ENCODE measurements at places on chromosomes 4 and X.

- DNase-seq, result no peak
Observed at GRCh38 chr4:95066050-95066449, 308.3 kb downstream of the BMPR1B start.

- DNase-seq, result no peak
Observed at GRCh38 chrX:26580021-26580420, 364.1 kb downstream of the MAGEB5 start.

- no peak for DNase-seq
Observed at GRCh38 chr4:10622728-10623127, 61.8 kb downstream of the CLNK start.

DNA sequence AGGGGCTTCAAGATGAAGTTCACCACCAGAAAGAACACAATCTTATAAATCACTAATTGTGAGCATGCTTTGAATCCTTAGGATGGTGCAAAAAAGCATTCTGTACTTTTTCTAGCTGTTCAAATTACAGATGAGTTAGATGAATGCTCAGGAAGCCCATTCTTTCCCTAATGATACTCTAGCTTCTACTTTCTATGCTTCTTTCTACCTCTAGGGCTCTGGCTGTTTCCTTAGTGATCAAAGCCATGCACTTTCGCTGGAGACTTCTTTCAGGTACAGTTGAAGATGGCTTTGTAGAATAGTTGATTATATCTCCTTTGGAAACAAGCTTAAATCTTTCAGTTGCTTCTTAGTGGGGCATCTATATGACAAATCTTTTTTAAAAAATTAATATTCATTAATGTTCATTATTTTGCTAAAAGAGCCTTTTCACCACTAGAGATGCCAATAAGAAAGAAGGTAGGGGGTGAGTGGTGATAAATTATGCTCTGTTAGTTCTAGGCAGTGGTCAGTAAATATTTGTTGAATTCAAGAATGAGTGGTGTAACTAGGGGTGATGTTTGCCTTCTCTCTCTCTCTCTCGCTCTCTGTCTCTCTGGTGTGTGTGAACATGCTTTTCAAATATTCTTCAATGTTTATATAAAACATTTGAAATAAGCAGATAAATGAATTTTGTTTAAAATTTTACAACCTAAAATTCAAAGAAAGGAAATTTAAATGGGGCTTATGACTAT is 169.4 kb downstream of the GLUD2 start:
- no peak for DNase-seq

GRCh38 chrX:66634272-66634671 is 4.6 kb downstream of the EDA2R start:
- no peak for DNase-seq

DNA sequence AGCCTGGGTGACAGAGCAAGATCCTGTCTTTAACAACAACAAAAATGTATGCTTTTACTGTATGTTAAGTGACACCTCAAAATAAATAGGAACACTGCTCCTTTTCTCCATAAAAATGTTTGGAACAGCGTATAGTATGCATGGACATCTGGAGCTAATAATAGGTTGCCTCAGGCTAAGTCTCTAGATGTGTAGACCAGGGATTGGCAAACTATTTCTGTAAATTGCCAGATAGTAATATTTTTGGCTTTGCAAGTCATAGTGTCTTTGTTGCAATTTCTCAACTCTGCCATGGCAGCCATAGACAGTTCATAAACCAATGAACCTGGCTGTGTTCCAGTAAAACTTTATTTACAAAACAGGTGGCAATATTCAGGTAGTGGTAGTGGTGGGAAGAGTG is 76.6 kb upstream of the CBLL2 start:
- no peak for DNase-seq

GRCh38 chrX:37906357-37906756 is 59.0 kb upstream of the DYNLT3 start:
- no peak for DNase-seq

DNA sequence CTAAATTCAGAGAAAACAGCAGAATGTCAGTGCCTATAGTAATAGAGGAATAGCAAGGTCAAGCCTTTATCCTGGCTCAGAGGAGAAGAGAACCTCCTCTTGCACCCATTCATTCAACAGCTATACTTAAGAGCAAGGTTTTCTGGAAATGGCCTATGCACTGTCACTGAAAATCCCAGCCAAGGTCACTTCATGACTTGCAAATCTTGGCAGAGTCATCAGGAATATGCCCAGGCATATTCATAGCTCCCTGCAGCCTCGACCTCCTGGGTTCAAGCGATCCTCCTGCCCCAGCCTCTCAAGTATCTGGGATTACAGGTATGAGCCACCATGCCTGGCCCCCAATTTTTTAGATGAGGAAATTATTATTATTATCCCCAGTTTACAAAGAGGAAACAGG is 35.8 kb upstream of the NOCT start:
- DNase-seq, result no peak

DNA sequence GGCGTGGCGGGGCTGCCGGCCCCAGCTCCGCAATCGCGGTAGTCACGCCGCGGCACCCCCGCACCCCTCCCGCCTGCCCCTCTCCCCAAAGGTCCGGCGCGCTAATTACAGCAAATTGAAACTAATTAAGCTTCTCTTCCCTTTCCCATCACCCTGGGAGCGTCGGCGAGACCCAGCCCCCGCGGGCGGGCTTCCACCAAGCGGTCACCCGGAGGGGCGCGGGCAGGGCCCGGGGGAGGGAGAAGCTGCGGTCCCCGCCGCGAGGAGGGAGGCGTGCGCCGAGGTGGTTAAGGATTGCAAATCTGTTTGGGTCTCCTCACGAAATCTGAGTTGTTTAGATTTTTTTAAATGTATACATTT is 13.1 kb downstream of the ARX start:
- no peak for DNase-seq

DNA sequence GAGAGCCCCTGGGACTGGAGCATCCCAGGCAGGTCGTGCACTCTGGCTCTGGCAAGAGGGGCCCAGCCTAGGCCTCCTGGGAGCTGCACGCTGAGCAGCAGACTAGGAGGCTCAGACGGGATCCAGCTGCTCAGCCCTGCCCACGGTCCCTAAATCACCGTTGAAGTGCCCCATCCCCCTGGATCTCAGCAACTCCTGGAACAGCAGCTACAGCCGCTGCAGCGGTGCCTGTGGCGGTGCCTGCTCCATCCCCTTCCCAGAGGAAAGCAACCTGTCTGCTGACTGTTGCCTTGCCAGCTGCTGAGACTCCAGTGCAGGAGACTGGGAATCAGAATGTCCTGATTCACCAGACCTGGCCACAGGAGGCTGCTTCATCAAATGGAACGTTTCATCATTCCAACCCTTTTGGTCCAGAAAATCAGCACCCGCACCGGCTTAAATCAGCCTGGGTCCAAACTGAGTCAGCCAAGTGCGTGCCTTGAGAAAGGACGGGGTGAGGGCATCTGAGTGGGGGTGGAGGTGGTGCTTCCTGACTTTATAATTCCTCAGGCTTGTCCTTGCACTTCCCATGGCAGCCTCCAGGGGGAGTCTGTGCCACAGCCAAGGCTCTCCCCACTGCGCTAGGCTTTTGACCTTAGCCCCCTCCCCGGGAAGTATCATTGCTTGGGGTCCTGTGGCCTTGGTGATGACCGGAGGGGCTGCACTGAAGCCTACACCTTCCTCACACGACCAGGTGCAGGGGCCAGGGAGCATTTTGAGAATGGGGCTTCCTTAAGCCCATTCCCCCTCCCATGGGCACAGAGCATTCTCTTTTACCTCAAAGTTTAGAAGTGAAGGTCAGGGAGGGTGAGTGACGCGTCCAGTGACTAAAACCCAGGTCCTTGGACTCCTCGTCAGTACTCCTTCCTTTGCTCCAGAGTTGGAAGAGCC is 6.5 kb downstream of the ZNF185 start:
- DNase-seq, result no peak

DNA sequence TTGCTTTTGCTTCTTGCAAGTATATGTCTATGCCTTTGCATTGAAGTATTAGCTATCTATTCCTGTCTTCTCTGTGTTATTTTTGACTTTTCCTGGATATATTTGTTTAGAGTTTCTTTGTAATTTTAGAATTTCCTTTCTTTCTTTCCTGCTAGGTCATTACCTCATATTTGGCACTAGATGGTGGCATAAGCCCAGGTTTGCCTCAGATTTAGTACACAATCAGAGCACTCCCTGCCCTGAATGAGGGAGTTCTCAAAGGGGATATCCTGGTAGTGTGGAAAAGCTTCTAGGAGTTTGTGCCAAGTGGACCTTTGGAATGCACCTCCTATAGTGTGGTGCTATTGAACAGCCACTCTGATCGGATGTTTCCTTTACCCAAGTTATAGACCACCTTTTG is 181.6 kb downstream of the UGT8 start:
- DNase-seq, result no peak

DNA sequence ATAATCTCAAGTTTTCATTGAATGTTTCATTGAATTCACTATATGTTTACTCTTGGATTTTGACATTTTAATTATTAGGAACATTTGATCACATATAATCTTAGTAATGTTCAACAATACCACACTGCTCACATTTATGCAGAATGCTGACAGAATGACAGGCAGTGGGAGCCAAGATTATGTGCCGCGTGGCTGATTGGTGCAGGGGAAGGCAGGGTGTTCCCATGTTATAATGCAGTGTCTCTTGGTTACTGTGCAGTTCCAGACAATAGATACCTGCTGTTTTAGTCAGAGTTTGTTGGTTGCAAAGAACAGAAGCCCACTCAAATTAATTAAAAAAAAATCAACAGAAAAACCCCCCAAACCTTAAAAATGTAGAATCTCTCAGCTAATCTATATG is 33.0 kb downstream of the FHIP1A start:
- DNase-seq, result no peak

GRCh38 chr4:167443841-167444240 is 209.5 kb upstream of the SPOCK3 start:
- no peak for DNase-seq

DNA sequence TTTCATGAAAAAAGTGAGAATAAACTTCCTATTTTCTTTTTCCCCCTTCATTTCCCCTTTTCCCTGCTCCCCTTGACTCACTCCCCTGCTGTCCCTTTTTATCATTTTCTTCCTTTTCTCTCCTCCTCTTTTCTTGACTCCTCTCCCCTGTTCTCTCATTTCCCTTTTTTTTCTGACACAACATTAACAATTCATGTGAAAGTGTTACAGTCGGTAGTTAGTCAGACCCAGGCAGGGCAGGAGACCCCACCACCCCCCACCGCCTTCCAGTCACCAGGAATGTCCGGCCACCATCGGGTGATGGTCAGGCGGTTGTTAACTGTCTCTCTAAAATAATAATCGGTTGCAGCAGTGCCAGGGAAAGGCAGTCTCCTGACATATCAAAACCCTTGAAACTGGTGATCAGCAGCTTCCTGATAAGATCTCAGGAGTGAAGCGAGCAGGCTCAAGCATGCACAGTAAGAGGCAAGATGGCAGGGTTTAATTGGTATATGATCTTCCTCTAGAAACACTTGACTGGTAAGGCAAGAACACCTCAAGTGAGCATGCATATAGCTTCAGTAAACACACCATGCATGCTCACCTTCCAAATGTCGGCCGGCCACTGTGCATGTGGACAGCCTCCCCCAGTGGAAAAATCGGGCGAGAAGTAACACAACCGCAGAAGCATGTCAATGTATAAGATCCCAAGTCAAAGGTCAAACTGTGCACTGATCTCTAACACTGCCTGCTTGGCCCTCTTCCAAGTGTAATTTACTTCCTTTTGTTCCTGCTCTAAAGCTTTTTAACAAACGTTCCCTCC is 191.4 kb downstream of the NDST4 start:
- DNase-seq, result no peak

DNA sequence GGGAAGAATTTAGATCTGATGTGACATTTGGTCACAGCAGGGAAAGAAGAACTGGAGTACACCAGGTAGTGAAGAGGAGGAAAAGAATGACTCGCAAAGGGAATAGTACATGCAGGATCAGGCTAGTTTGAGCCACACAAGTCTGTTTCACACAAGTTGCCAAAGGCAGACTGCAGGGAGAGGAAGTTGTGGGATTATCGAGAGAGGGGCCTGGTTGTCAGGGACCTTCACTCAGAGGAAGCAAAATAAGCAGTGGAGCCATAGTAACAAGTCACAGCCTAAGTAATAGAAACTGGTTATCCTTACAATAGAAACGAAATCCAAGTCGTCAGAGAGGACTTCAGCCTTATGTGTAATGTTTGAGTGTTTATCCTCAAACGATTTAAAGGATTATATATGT is 316.7 kb upstream of the HTR2C start:
- no peak for DNase-seq

GRCh38 chr4:137125011-137125410 is 407.3 kb downstream of the PCDH18 start:
- DNase-seq, result no peak

GRCh38 chrX:9048801-9049200 is 14.9 kb upstream of the FAM9B start:
- no peak for DNase-seq

GRCh38 chr4:15385928-15386327 is 41.9 kb upstream of the C1QTNF7 start:
- no peak for DNase-seq

- no peak for DNase-seq
Observed at GRCh38 chrX:22795671-22796070, 204.1 kb upstream of the DDX53 start.

DNA sequence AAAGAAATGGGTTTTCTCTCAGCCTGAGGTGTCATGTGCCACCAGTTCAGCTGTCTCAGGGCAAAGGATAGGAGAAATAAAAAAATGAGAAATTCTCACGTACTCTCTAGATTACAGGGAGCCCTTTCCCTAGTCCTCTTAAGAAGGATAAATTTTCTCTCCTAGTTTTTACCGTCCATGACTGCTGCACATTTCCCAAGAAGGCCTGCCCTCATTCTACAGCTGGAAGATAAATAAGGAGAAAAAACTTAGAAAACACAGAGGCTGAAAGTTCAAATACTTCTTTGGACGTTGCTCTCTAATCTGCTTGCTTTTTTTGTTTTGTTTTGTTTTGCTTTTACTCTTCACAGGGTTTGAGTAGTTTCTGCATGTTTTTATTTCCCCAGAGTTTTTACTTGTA is 211.9 kb downstream of the DCAF12L2 start:
- DNase-seq, result no peak

DNA sequence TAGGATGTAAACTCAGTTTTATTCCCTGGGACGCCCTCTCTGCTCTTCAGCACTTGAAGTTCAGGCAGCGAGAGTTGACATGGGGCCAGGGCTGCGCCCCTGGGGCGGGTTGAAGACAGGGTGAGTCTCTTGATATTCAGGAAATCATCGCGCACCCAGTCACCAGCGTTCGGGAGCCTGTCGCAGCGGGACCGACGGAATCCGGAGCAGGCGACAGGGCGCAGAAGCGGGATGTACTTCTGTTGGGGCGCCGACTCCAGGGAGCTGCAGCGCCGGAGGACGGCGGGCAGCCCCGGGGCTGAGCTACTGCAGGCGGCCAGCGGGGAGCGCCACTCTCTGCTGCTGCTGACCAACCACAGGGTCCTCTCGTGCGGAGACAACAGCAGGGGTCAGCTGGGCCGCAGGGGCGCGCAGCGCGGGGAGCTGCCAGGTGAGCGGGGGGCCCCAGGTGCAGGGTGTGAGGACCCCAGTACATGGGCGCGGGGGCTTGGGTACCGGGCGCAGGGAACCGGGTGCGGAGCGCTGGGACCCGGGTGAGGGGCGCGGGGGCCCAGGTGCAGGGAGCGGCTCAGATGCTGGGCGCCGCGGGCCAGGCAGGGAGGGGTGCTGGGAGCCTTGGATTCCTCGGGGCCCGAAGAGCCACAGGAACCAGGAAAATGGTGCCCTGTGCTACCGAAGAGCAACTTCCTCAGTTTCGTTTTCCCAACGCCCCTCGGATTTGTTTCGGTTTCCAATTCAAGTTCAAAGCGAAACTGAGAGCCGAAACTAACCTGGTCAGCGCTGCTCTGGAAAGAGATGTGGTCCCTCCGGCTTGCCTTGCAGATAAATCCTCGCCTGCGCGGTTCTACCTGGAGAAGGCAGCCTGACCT is at the start of gene HERC6:
Gene HERC6 (plus strand): TSS at position 162 of the 869 bp plus-strand sequence. CDS start 70 bp downstream, at position 232.
- peak; percentile 74 for DNase-seq

- DNase-seq, result no peak
Observed at GRCh38 chrX:114580336-114580735, 3.5 kb upstream of the HTR2C start.

GRCh38 chrX:40298572-40299479 is 201.1 kb upstream of the BCOR start:
- peak; percentile 75 for DNase-seq
